RWPE2 (cell line): ENCODE measurements at places on chromosomes 2 and 18.

GRCh38 chr2:175624211-175624761 is 377.8 kb downstream of the LNPK start:
- no peak for DNase-seq

GRCh38 chr2:21261591-21261990 is 137.8 kb downstream of the TDRD15 start:
- no peak for DNase-seq

DNA sequence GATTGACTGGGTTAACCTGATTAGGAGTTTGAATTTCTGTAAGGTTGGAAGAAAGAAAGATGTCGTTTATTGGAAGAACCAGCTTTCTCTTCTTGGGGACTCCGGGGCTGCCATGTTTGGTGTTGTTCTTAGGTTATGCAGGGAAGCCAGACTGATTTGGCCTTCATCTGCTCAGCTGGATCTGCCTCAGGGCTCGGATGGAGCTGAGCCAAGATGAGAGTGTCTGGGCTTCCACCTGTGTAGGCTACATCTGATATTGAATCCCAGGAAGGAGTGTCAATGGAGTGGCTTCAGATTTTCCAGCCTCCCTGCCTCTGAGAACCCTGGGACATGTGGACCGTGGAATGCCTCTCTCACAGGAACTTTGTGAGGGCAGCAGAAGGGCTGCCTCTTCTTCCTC is 126.1 kb downstream of the WDSUB1 start:
- DNase-seq, result no peak

GRCh38 chr2:76667821-76668271 is 854.3 kb downstream of the LRRTM4 start:
- DNase-seq, result no peak

GRCh38 chr18:63247506-63247905 is 72.1 kb downstream of the BCL2 start:
- DNase-seq, result no peak

GRCh38 chr2:187847245-187848208 is 293.3 kb upstream of the TFPI start:
- DNase-seq, result no peak

DNA sequence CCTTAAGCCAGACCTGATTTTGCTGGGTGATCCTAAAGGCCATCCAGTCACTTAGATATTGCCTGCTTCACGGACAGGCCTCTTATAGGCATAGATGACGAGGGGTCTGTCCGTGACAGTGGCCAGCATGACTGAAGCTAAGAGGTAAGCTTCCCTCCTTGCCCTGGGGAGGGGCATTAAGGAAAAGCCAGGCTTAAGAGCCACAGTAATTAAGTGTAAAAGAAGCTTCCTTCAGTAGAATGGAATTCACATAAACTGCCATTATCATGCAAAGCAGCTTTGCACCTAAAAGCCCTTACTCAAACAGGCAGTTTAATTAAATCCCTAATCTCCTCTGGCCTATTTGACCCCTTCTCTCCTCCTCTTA is 99.4 kb upstream of the PKDCC start:
- DNase-seq, result no peak

- DNase-seq, result no peak
Observed at GRCh38 chr2:226916669-226917068, 80.8 kb downstream of the RHBDD1 start.

GRCh38 chr2:134420920-134421319 is 167.0 kb downstream of the MGAT5 start:
- DNase-seq, result no peak

GRCh38 chr2:154484338-154485099 is 214.0 kb upstream of the KCNJ3 start:
- DNase-seq, result no peak

DNA sequence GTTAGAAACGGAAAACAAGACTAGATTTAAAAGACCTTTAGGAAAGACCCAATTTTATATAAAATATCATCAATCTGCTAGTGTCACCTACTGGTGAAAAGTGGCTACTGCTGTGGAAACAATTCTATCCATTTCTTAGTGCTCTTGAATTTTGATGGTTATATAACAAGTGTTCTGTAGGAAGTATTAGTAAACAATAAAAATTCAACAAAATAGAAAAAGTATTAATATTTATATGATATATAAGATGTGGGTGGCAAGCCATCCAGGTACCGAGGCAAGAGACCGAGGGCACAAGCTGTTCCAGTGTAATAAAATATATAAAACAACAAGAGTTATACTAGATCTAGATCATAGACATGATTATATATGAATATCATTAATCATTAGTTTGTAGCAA is 6.2 kb upstream of the TMEM87B start:
- DNase-seq, result no peak

GRCh38 chr2:157269060-157269459 is 11.6 kb downstream of the GALNT5 start:
- DNase-seq, result no peak

DNA sequence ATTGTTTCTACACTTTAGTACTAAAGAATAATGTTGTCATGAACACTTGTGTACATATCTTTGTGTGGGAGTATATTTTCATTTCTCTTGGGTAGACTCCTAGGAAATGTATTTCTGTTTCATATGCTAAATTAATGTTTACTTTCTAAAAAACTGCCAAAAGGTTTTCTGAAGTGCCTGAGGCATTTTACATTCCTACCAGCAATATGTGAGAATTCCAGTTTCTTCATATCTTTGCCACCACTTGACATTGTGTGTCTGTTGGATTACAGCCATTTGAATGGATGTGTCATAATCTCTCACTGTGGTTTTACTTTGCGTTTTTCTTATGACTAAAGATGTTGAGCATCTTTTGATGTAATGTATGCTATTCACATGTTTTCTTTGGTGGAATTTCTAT is 428.2 kb upstream of the KCNH7 start:
- no peak for DNase-seq

GRCh38 chr2:216546641-216547403 is 48.2 kb downstream of the RPL37A start:
- DNase-seq, result no peak

DNA sequence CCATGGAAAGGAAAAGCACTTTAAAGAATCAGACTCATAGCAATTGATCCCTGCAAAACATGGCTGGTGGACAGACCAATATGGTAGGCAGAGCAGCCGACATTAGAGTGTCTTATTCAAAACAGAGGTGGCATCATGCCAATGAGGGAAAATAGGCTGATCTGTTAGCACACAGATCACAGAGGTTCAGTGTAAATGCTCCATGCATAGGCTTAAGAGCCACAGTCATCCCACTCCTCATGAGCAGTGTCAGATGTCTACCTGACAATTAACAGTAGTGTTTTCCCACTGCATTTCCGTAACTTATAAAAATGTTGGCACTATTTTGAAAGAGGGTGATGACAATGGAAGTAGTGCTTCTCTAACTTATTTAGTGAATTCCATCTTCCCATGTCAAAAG is 86.7 kb downstream of the SPATS2L start:
- no peak for DNase-seq

DNA sequence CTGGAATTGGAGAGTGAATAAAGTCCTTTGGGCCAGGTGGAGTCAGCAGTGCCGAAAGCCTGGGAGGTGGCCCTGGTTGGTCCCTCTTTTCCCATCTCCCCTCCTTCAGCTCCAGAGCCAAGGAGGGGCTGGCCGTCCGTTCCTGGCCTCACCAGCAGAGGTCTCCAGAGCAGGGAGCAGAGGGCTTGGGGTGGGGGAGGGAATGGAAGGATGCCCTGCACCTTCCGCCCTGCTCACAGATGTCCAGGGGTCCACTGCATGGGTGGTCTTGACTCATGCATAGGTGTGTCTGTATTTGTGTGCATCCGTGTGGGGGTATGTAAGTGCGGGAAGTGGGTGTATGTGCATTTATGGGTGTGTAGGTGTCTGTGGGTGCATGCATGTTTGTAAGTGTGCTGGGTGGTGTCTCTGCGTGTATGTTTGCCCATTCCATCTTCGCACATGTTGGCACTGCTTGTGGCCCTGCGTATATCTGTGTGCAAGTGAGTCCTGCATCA is 201.8 kb downstream of the ZFP36L2 start:
- no peak for DNase-seq

- no peak for DNase-seq
Observed at GRCh38 chr2:67164771-67165522, 232.2 kb upstream of the ETAA1 start.

DNA sequence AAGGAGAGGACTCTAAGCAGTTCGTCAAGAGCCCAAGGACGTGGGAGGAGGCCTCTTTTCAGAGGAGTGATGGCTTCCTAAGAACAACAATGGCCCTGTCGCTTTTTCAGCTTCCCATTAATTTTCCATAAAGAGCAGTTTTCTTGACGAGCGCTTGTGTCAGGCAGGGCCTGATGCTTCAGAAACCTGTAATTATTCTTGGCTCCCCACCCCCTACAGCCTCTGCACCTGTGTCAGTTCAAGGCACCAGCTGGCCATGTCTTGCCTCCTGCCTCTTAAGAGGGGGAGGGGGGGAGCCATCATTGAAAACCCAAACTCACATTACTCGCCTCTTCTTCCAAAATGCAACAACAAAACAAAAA is 32.3 kb downstream of the KLF7 start:
- no peak for DNase-seq

- no peak for DNase-seq
Observed at GRCh38 chr18:46158499-46158898, 54.3 kb downstream of the HAUS1 start.

DNA sequence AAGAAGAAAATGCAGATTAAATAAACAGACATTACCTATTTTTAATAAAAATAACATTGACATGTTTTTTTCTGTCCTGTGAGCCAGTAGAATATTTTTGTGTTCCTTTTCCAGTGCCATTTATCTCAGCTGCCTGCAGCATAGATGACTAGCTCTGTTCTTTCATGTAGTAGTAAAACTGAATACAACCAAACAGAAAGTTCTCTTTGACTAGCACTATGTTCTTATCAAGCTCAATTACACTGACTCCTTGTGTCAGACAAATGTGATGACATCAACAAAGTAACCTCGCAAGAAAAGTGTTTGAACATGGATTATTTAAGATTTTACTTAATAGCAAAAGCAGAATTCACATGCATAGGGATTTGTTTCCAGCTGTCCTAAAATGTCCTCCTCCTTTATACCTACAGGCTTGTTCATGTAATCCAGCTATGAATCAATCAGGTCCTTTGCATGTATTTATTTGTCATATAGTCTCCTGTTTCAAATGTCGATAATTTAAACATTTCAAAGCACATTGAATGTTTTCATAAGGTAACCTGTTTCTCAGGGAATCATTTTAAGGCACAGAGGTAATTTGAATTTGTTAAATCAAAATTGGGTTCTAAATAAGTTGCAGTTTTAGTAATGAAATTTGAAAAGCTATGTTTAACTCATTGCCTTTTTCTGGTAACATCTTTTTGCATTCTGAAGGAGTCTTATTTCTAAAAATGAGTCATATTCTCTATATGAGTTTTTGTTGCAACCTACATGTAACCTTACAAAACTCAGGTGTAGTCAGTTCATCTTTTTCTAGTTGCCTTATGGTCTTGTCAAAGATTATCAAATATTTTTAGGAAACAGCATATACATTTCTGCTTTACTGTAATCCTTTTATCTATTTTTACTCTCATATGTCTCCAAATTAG is 215.3 kb upstream of the GULP1 start:
- no peak for DNase-seq

GRCh38 chr18:49630246-49630699 is 68.4 kb downstream of the LIPG start:
- DNase-seq, result no peak

DNA sequence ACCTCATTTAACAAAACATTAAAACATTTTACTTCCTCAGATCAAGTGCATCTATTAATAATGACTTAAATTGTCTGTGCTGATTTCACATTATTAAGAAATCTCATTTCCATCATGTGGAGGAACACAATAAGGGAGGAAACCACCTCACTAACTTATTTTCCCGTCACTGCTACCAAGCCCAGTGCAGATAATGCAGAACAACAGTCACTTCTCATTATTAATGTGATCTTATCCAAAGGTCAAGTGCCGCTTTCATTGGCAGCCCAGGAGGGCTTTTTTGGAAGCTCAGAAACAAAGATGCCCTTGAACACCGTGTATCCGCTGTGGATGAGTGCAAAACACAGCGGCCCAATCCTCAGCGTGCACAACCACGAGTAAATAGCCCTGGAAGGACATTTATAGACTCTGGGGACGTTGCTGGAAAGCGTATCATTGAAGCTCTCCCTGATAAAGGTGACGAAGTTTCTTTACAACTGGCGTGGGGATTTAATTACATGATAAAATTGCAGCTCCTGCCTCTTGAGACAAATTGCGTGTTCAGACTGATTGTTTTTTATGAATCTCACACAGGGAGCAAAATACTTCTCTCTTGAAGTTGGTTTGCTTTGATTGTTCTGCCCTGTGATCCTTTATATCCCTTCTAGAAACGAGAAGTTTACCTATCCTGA is 13.2 kb downstream of the ASB18 start:
- DNase-seq, result no peak

- DNase-seq, result no peak
Observed at GRCh38 chr2:141610564-141611175, 520.1 kb downstream of the LRP1B start.

DNA sequence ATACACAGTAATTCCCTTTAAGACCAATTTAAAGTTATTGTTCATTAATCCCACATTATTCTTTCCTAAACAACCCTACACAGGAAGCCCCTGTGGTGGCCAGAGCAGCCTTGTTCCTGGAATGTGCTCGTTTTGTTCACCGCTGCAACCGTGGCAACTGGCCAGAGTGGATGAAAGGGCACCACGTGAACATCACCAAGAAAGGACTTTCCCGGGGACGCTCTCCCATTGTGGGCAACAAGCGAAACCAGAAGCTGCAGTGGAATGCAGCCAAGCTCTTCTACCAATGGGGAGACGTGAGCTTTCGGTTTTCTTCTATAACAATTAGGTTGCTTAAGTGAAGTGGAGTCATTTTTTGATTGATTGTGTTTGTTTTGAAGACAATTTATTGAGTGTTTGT is 101.0 kb downstream of the UNC80 start:
- no peak for DNase-seq

DNA sequence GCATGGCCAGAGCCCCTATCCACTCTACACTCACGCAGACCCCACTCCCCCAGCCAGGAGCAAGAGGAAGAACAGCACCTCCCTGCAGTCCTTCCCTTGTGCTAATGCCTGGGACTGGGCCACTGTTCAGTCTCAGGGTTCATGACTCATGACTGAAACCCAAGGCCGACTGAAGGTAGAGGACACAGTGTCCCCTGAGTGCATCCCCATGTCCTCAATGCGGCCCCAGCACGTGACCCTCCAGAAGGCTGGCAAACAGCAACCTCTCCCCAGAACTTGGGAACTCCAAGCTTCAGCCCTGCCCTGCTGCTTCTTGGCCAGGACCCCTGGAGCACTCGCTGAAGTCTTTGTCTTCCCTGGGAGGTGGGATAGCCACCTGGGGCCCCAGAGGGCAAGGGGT is 6.0 kb upstream of the ADRA2B start:
- no peak for DNase-seq
